ENCODE measurements at places on chromosomes 16 and 17.

DNA sequence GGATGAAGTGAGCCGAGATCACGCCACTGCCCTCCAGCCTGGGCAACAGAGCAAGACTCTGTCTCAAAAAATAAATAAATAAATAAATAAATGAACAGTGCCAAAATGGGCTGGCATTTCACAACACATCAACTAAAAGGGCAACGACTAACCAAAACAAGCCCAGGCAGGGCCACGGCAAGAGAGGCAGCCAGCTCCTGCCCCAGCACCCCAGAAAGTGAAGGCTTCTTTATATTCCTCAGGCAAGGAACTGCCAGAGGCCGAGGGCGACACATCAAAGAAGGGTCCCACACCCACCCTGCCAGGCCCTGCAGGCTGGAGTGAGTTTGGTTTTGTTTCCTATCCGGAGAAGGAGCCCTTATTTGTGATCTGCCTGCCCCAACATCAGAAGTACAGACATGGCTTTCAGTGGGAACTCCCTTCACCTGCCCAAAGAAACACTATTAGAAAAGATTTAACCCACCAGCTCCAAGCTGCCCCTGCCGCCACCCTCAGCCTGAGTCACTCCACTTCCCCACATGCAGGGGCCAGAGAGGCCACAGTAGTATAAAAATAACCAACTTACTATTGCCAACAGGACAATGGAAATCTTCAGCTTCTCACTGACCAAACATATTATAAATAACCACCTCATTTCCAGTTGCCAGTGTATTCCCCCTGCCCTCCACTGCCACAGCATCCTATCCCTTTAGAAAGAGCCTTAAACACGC lies 8.0 kb downstream of the FBXO31 start:
- no peak for DNase-seq

- DNase-seq: no peak
Measured at GRCh38 chr17:60318830-60319229, 73.1 kb downstream of the USP32 start.

GRCh38 chr16:48533931-48534330 lies 76.0 kb downstream of the N4BP1 start:
- DNase-seq: no peak

DNA sequence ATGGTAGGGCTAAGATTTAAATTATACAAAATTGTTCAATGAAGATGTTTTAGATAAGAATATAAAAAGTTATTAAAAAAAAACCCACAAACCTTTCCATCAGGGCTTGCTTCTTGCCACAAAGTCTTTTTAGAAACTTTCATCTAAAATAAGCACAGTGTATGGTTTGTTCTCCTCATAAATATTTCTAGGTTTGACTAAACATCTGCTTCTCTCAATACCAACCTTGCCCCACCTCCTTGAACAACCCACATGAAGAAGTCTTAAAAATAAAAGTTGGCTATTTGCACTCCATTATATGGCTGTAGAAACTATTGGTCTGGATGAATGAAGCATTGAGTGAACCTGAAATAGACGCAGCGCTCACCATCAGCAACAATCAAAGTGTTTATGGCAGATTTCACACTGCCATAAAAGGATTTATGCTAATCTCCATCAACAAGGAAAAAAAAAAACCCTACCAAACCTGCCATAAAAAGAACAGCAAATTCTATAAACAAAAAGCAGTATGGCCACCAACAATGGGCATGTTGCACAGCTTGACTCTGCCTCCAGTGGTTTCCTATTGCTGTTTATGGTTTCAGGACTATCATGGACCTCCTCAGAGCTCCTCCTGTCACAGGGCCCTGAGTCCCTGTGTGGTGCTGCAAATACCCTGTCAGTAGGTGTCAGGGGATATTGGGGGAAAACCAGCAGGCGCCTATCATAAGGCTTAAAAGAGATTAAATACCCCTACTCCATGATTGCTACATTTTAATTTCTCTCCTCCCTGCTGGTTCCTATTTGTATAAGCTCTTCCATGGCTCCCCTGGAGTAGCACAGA lies 37.6 kb downstream of the SNX11 start:
- no peak for DNase-seq

GRCh38 chr16:71709229-71709781 lies 15.2 kb downstream of the PHLPP2 start:
- peak; percentile 37 for DNase-seq

DNA sequence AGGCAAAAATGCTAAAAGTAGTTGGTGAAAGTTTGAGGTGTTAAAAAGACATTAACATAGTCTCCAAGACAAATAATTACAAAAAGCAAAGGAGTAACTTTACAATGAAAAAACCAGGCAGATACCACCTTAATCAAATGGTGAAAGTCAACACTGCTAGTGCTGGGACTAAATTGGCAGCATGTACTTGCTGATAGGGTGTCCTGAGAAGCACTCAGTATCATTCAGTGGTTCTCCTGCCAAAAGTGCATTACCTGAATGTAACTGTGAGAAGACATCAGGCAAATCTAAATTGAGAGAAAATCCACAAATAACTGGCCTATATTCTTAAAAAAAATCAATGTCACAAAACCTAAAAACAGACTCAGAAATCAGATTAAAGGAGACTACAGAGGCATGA lies 8.0 kb downstream of the KIAA0753 start:
- no peak for DNase-seq

DNA sequence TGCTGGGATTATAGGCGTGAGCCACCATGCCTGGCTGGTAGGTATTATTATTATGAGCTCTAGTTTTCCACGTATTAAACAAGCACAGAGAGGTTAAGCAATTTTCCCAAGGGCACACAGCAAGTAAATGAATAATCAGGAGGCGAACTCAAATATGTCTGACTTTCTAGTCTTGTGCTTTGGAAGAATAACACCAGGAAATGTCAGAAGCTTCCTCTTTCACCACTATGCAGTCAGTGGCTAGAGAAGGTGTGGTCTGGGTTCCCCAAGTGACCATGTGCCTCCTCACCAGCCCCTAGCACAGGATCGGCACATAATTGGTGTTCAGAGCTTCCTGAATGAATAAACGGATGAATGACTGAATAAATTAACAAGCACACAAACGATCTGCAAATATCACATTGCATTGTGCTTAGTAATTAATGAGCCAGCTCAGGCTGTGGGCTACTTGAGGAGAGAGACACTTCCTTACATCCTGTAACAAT lies 21.6 kb upstream of the SCNN1B start:
- DNase-seq: no peak

DNA sequence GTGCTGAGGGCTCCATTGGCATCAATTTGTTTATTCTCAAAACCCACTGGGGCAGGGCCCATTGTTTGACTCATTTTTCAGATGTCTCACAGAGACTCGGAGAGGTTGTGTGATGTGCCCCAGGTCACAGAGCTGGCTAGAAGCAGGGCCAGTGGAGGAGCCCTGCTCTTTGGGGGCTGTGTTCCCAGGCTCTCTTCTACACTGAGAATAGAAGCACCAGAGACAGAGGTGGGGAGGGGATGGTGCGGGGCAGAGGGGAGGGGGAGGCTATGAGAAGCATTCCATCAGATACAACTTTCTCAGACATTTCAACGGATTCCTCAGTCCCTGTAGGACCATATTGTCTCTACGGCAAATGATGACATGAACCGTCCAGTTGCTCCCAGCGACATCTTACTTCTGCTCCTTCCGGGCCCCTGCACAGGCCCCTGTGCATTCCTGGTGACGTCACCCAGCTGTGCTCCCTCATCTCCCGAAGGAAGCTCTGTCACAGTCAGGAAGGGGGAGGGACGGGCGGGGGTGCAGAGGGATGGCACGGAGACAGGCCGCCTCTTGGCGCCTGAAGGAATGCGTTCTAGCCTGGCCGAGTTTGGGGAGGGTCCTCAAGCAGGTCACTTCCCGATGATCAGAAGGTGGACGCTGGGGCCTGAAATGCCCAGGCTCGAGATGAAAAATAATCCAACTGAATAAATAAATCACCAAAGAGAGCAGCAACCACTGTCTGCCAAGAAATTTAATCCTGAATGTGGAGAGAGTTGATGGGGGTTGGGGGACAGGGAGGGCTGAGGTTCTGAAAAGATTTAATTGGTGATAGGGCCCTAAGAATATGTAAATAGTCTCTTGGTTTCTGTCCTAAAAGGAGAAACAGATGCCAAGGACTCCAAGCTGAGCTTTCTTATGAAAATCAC lies 114.1 kb downstream of the NOG start:
- peak; percentile 23 for DNase-seq

GRCh38 chr17:2418572-2418971 lies 17.7 kb upstream of the MNT start:
- DNase-seq: no peak

DNA sequence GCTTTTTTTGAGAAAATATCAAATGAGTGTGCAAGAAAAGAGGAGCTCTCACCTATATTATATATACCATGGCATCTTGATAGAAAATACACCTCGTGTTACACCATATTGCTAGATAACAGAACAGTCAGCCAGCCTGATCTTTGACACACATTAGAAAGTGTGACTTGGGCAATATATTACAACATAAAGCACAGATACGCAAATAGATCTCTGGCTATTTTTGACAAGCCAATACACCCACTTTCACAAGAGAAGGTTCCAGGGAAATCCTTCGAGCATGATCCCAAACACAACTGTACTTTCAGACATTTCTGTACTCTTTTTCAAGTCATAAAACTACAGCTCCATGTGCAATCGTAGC lies 9.4 kb downstream of the GGA2 start:
- peak; percentile 11 for DNase-seq

GRCh38 chr16:26952411-26952810 lies 114.3 kb upstream of the C16orf82 start:
- no peak for DNase-seq

GRCh38 chr17:77319211-77320043 lies 178.7 kb downstream of the SEC14L1 start:
- peak; percentile 82 for DNase-seq

DNA sequence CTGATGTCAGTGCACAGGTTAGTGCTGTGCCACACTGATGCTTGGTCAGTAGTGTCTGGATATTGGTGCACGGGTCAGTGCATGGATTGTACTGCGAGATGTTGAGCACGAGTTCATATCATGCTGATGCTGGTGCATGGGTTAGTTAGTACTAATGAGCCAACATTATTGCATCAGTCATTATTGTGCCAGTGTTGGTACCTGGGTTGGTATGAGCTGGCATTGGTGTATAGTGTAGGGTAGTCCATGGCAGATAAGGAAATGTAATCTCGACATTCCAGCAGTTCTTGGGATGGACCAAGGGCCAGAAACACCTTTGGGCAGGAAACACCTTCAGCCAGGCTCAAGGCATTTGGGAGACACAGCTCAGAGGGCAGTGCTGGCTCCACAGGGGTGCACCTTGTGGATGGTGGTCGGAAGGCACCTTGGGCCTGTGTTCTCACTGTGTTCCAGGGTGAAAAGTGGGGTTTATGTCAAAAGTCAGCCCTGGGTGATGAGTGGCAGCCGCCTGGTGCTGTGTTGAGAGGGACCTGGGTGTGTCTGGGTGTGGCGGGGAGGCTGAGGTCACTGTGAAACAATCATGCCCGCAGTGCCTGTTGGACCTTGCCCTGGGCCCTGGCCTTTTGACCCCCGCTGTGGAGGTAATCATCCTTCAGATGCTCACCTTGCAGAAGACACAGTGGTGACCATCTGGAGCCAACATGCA lies 100.7 kb upstream of the ZNF469 start:
- no peak for DNase-seq

DNA sequence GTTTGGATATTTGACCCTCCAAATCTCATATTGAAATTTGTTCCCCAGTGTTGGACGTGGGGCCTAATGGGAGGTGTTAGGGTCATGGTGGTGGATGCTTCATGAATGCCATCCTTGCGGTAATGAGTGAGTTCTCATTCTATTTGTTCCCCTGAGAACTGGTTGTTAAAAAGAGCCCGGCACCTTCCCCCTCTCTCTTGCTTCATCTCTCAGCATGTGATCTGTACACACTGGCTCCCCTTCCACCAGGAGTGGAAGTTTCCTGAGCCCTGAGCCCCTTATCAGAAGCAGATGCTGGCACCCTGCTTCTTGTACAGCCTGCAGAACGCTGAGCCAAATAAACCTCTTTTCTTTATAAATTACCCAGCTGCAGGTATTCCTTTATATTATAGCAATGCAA lies 25.6 kb downstream of the PIK3R6 start:
- DNase-seq: no peak

DNA sequence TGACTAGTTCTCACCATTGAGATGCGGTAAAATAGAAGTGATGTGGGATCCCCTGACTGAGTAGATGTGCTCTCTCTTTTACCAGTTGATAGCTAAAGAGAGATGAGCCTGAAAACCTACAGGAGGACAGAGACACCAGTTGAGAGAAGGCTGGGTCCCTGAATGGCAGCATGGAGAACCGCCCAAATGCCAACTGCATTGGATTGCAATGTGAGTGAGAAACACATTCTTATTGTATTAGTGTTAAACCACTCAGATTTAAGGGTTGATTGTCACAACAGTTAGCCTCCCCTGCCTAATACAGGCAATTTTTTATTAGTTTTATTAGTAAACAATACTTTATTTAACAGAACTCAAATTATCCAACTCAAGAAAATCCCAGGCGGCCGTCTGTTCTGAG lies 61.2 kb downstream of the SPACA3 start:
- no peak for DNase-seq

DNA sequence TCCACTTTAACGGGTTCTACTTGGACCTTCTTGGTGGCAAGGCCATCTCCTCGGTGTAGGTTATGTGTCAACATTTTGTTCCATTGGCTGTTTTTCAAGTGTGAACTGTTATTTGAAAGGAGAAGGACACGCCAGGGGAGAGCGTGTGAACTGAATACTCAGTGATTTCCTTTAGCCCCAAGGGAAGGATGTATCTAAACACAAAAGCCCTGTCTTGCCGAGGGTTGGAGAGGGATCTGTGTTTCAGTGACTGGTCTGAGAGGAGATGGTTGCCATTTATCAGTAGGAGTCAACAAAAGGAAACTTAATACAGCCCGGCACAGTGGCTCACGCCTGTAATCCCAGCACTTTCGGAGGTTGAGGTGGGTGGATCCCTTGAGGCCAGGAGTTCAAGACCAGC lies 50.0 kb downstream of the USP10 start:
- no peak for DNase-seq

Measured in cardiac muscle cell (in vitro differentiated cells and primary cell).